ENCODE measurements at places on chromosomes 7 and 10. TPM values are rescaled to one million over a fixed set of nuclear protein-coding genes. Genes with fewer than 3 reads are reported as not detected.

Gene CDK1
- total RNA-seq = 48.8 TPM

Gene ZNF239
- total RNA-seq = 16.4 TPM

Gene COL13A1
- 0.47 TPM for total RNA-seq

DNA sequence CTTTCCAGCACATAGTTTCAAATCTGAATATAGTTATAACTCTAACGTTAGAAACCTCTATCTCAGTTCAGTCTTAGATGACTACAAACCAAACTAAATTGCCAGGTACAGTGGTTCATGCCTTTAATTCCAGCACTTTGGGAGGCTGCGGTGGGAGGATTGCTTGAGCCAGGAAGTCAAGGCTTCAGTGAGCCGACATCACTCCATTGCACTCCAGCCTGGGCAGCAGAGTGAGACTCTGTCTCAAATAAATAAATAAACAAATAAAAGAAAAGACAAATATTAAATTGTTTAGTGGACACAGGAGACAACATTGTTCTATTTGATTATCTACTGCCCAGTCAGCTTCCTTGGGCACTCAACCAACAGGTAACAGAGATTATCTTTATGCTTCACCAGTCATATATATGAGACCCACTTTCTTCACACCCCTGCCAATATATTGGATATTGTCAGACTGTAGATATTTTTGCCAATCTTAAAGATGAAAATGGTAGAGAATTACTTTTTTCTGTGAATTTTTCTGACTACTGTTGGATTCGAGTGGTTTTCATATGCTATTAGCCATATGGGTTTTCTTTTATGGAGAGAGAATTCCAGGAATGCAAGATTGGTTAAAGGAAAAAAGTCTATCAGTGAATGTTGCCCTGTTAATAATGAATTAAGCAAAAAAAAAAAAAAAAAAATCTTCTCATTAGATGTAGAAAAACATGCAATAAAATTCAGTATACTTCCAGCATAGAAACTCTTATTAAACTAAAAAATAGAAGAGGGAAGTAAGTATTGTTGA is 16.0 kb downstream of the HDAC9 start:
- no peak overlapping the region for H3K4me3 ChIP-seq
- peaks cover 33% of the 10 kb centered on the region for H3K4me1 ChIP-seq
- no peaks in the 10 kb centered on the region for H3K27me3 ChIP-seq
- H3K27ac ChIP-seq = no peak overlapping the region
- DNase-seq = no peak

GRCh38 chr10:34319197-34319846 is 495.8 kb downstream of the PARD3 start:
- peaks cover 42% of the 10 kb centered on the region for H3K36me3 ChIP-seq
- peak; percentile 92 for DNase-seq

- peaks cover 41% of the 10 kb centered on the region for H3K4me1 ChIP-seq
- no peak for DNase-seq
- no peaks in the 10 kb centered on the region for H3K27me3 ChIP-seq
- peaks cover 5% of the 10 kb centered on the region for H3K36me3 ChIP-seq
- peak overlapping the region; percentile 92 for H3K27ac ChIP-seq
Observed at GRCh38 chr10:107969936-107970335, 805.4 kb upstream of the SORCS1 start.

DNA sequence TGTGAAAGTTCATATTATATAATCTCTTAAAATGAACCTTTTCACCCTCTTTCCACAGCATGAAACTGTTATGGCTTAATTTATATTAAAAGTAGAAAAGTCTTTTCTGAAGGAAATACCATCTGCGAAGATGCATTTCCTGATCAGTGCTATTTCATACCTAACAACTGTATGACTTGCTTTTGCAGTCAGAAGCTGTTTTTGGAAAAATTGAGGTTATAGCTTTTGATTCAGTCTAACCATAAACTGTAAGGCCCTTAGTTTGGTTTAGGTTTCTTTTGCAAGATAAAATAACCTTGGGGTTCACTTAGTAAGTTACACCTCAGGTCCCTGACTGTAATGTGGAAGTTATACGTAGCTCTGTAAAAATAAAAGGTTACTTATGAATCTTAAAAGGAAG is 22.7 kb upstream of the PARP12 start:
- no peaks in the 10 kb centered on the region for H3K27me3 ChIP-seq
- peaks cover 6% of the 10 kb centered on the region for H3K4me1 ChIP-seq
- H3K27ac ChIP-seq = no peak overlapping the region
- no peak for DNase-seq

GRCh38 chr10:47243791-47244190 is 56.2 kb upstream of the GDF10 start:
- H3K27me3 ChIP-seq = peaks cover 8% of the 10 kb centered on the region
- H3K36me3 ChIP-seq = no peaks in the 10 kb centered on the region
- DNase-seq = no peak
- no peak overlapping the region for H3K27ac ChIP-seq
- H3K4me1 ChIP-seq = no peaks in the 10 kb centered on the region
